ENCODE measurements at places on chromosomes 6 and 20. TPM values are rescaled to one million over a fixed set of nuclear protein-coding genes. Genes with fewer than 3 reads are reported as not detected.

LGSN gene
- total RNA-seq: not detected

EEF1E1 gene
- total RNA-seq: 12.7 TPM

MROH8 gene
- 6.9 TPM for total RNA-seq

MOG gene
- not detected for total RNA-seq

FOXS1 gene
- not detected for total RNA-seq

TSHZ2 gene
- total RNA-seq: 60.5 TPM

GTSF1L gene
- not detected for total RNA-seq
